ENCODE measurements at places on chromosomes 5 and 9.

- DNase-seq: no peak
Measured at GRCh38 chr9:113227436-113227835, 6.1 kb downstream of the SLC31A1 start.

- DNase-seq: no peak
Measured at GRCh38 chr5:158058208-158059120, 199.5 kb upstream of the CLINT1 start.

GRCh38 chr5:34756781-34757624 is 82.0 kb upstream of the TTC23L start:
- DNase-seq: no peak

GRCh38 chr9:104743376-104743985 is 4.0 kb upstream of the NIPSNAP3A start:
- DNase-seq: no peak

GRCh38 chr9:83623679-83624076 is 735 bp downstream of the IDNK start:
- no peak for DNase-seq

GRCh38 chr5:141602606-141603005 is 16.2 kb downstream of the DIAPH1 start:
- DNase-seq: no peak

DNA sequence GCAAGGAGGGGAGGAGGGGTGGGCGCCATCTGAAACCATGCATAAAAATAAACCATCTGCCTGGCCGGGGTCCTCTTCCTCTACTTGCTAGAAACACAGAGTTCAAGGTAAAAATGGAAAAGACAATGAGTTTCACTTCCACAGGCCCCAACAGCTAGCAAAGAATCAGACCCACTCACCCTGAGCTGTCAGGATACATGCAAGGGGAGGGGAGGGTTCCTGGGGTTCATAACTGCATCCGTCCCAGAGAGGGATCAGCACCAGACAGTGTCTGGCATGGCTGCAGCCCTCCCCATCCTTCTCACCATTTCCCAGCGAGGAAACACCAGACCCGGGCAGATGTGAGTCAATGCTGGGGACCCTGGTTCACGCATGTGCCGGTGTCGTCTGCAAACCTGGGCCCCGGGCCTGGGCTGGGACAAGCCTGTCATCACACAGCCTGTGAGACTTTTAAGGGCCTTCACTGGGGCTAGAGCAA is 55.4 kb downstream of the SEMA4D start:
- DNase-seq: no peak

- no peak for DNase-seq
Measured at GRCh38 chr5:109739741-109740728, 50.3 kb downstream of the MAN2A1 start.

DNA sequence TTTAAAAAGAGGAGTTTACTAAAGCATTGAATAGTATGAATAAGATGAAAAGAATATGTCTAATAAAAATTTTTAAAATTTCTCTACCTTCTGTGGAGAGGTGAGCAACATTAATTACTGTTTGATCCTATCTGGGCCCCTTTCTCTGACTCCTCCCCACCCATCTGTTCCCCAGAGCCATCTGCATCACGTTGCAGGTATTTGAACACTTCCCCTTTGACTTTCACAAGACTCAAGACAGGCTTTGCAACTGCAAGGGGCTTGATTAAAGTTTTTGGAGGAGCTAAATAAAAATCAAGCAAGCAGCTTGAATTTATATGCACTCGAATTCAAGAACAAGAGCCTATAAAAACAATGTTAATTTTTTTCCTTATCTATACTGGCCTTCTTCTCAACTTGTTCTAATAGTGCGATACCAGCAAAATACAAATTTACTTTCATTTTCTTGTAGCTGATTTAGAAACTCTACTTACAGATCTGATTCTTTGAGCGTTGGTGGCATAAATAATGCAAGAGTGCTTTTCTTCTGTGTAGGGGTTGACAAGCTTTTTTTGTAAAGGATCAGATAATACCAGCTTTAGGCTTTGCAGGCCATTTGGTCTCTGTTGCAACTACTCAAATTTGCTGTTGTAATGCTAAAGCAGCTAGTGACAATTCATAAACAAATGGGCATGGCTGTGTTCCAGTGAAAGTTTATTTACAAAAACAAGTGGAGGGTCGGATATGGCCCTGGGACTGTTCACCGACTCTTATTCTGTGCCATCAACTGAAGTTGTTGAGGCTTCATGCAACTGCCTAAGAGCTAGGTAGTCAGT is 21.2 kb downstream of the TXNDC8 start:
- DNase-seq: no peak

DNA sequence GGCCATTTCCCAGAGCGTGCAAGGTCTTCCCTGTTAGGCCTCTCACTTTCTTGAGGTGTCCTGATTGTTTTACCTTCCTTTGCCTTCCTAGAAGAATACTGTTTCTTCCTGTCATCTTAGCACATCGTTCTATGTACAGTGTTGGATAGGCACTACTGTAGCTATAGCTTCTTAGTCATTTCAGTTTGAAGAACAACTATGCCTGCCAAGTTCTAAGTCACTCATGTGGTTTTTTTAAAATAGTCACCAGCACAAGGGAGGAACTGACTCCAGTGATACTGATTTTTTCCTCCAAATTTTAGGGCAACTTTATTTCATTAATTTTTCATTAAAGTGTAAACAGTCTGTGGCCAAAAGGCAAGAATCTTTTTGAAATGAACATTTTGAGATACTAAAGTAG is 122.4 kb upstream of the NR5A1 start:
- no peak for DNase-seq
